Type B pancreatic cell (in vitro differentiated cells): ENCODE measurements at places on chromosomes 2 and 18. TPM values are rescaled to one million over a fixed set of nuclear protein-coding genes. Genes with fewer than 3 reads are reported as not detected.

The GPC1 gene
- 58.0 and 78.0 TPM in 2 replicates for total RNA-seq

The SP9 gene
- total RNA-seq: 0.56 TPM in 1 of 2 replicates, not detected in the other

The ARL6IP6 gene
- total RNA-seq: 20.8 and 26.6 TPM in 2 replicates

The ESPNL gene
- 0.12 and 0.24 TPM in 2 replicates for total RNA-seq

The AAMP gene
- 82.2 and 97.8 TPM in 2 replicates for total RNA-seq

The CNTNAP5 gene
- total RNA-seq: 3.3 and 5.0 TPM in 2 replicates

The CASP10 gene
- 1.6 and 3.6 TPM in 2 replicates for total RNA-seq

The ANKRD30BL gene
- not detected in 2 replicates for total RNA-seq

The SGO2 gene
- total RNA-seq: 5.5 and 19.9 TPM in 2 replicates

DNA sequence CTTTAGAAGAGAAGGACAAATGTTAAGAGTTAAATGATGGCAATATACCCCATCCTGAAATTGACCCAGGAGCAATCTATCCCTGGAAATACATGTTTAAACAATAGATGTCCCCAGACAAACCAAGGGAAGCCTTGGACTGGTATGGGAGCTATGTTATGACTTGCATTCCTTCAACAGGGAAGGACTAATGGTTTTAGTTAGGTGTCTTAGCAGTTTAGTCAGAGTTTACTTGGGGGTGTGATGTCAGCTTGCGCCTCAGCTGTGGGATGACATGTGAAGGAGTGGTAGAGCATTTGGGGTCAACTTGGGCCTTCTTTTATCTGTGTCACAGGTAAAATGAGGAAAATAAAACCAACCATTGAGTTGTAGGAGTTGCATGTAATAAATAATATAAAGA lies 36.8 kb downstream of the SPC25 start:
- DNase-seq: no peak

- no peak for DNase-seq
These were observed 616.6 kb downstream of the IRS1 start for GRCh38 chr2:226183033-226183432.

GRCh38 chr2:16258350-16258749 lies 318.0 kb downstream of the MYCN start:
- no peak for DNase-seq

GRCh38 chr2:154470376-154470775 lies 228.1 kb upstream of the KCNJ3 start:
- no peak for DNase-seq

DNA sequence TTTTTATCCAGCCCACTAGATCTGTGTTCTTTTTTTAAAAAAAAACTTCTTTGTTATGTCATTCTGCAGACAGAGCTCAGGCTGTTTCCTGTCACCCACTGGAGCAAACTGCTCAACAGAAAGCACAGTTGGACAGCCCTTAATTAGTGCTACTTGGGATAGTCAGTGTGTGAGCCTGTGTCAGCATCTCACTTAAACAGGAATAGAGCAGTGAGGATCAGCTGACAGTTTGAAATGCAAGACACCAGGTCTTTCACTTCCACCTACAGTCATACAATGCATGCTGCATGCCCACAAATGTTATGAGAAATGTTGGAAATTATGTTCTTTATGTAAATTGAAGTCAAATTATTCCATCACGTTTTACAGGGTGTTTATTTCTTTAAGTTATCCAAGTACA lies 174.9 kb downstream of the NR4A2 start:
- DNase-seq: no peak

DNA sequence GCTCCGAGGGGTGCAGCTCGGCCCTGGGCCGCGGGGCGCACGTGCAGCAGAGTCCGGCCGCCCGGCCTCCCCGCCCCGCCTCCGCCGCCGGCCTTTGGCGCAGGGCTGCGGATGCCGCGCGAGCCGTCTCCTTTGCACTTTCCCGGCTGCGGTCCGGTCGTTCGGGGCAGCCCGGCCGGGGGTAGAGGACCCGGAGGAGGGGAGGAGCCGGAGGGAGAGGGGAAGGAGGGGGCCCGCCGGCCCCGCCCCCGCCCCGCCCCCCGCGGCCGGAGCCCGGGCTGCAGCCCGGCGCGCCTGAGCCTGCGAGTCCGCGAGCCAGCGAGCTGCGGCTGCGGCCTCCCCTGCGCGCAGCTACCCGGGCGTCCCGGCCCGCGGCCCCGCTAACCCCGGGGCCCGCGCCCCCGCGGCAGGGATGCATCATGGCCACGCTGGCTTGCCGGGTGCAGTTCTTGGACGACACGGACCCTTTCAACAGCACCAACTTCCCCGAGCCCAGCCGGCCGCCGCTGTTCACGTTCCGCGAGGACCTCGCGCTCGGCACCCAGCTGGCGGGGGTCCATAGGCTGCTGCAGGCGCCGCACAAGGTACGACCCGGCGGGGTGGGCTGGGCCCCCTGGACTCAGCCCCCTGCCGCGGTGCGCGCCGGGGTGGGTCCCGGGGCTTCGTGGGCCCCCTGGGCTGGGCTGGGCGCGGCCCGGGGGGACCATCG lies at the start of gene FHOD3:
Gene FHOD3, plus strand, starts transcription at position 297 of the 709 bp plus-strand sequence. Its CDS starts 123 bp downstream, at position 420.
- DNase-seq: peak; percentile 81

GRCh38 chr2:101418460-101419095 lies 31.3 kb upstream of the CREG2 start:
- DNase-seq: no peak

DNA sequence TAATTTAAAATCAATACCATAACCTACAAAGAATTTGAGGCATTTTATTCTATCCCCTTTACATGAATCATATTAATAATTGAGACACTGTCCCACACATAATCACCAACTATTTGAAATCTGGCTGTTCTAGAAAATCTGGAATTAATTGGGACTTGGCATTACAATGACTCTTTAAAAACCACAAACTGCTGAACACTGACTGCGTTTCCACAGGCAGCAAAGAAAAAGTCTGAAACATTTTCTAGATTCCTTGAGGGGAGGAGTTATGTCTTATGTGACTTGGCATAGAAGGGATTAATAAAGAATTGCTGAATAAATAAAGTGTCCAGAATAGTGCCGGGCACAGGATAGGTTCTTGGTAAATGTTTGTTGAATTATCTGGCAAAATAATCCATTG lies 61.4 kb downstream of the GPR39 start:
- no peak for DNase-seq

DNA sequence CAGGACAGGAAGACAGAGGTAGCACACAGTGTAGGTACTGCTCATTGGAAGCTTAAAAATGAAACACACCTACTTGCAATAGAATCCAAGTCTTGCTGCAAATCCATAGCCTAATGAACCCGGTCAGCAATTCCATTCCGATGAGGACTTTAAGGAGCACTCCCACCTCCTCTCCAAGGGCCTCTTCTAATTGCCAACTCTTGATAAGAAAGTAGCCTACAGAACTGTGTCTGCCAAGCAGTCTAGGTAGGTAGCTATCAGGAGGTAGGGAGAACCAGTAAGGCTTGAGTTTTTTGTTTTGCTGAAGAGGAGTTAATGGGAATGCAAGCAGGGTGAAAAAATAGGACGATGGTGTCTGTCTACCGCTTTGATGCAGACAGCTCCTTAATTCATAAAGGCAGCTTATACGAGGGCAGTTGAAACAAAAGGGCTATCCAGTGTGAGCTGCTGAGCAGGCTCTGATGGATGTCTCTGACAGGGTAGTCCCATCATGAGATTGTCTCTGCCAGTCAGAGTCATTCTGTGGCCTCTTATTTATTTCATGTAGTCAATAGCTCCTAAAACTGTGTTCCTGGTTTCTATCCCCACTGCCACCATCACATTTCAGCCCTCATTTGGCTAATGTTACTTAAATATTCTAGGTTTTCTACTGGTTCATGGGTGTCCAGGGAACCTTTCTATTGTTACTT lies 155.6 kb upstream of the DNMT3A start:
- DNase-seq: no peak

DNA sequence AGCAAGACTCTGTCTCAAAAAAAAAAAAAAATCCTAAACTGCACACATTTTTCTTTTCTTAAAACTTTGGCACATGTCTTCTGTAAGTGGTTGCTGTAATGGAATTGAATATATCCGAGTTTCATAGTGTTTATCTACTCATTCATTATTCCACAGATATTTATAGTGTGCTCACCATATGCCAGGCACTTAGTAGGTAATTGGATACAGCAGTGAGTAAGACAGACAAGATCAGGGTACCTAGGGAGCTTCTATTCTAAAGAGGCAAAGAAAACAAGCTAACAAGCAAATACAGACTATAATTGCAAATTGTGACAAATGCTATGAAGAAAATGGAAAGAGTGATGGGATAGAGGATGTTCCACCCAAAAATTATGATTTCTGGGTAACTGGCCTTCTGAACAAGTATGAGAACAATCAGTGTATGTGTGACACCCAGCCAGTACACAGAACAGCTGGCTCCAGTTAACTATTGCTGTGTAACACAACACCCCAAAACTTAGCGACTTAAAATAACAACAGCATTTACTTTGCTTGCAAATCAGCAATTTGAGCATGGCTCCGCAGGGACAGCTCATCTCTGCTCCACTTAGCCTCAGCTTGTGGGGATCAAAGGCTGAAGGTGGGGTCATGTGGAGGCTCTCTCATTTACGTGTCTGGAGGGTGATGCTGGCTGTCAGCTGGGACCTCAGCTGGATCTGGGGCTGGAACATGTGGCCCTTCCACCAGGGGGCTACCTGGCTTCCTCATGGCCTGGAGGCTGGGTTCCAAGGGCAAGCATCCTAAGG lies 224.9 kb downstream of the INSIG2 start:
- no peak for DNase-seq

- no peak for DNase-seq
These were observed 129.7 kb upstream of the TTC39C start for GRCh38 chr18:23884681-23885375.

GRCh38 chr2:2840681-2841300 lies 509.7 kb upstream of the MYT1L start:
- no peak for DNase-seq

DNA sequence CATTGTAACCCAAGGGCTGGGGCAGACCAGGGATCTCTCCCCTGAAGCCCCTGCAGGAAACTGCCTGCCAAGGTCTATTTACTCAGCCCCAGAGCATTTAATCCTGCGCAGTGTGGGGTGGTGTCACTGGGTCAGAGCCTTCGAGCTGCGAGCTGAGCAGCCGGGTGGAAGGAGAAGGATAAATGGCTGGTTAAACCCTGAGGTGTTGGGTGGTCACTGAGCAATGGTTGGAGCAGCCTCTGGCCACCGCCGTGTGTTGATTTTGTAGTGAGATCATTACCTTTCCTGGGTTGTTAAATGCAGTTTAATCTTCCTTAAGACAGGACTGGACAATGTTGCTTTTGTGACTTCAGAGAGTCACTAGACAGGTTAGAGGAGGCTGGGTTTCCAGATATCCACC lies 98.1 kb downstream of the SETBP1 start:
- DNase-seq: no peak

DNA sequence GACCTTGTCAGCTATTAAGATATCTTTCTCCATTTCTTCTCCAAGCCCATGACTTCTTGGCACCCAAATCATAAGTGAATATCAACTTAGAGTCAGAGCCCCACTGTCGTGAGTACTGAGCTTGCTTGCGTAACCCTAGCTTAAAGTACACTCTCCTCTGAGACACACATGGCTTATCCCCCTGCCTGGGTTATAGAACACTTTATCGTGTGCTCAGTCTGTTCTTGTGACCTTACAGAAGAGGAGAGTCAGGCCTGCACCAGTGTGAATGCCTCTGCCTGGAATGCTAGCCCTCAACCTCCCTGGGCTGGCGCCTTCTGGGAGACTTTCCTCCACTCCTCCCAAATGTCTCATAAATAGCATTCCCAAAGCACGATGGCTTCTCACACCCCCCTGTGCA lies 79.3 kb downstream of the CEP192 start:
- DNase-seq: no peak

DNA sequence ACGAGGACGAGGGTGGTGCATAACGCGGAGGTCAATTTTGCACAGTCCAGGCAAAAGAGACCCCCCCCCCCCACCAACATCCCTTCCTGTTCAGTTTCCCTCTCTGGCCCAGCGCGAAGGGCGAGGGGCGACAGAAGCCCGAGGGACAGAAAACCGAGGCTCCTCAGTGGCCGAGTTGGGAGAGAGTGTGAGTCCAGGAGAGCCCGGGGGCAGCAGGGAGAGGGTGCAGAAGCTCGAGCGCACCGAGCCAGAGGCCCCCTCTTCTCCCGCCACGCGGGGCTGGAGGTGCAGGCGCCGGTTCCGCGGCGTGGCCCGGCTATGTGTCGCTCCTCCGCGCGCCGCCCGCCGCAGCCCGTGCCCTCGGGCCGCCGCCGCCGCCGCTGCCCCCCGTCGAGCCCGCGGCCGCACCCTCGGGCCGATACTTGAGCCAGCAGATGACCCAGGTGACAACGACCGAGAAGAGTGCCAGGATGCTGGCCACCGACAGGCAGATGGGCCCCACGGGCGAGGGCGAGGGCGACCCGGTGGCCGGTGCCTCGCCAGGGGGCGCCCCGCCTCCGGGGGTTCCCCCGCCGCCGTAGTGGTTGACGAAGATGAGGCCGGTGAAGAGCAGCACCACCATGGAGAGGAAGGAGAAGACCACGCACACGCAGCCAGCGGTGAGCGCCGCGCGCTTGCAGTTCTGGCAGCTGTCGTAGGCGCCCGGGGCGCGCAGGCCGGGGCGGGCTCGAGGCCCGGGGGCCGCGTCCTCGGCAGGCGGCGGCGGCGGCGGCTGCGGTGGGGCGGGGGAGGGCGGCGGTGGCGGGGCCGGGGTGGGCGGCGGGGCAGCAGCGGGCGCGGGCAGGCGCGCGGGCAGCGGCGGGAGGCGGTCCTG lies 20.2 kb upstream of the PAX3 start:
- DNase-seq: peak; percentile 74

GRCh38 chr2:112301973-112302372 lies 26.6 kb downstream of the ZC3H6 start:
- DNase-seq: no peak

GRCh38 chr2:24160761-24161160 lies 14.1 kb upstream of the FAM228A start:
- DNase-seq: no peak

DNA sequence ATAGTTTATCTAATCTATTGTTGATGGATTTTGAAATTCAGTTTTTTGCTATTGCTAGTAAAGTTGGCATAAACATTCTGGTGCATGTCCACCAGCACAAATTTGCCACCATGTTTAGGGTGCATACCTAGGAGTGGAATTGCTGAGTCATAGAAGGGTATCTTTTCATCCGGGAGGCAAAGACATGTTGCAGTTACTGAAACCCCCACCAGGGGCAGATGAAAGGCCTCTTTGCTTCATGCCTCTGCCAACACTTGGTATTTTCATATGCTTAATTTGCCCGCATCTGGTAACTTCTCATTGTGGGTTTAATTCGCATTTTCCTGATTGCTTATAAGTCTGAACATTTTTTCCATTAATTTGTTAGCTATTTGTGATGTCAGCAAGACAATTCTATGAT lies 8.2 kb downstream of the DCC start:
- DNase-seq: no peak
